Breast epithelium (tissue), 4 donors: ENCODE measurements at places on chromosomes 7 and 10. TPM values are rescaled to one million over a fixed set of nuclear protein-coding genes. Genes with fewer than 3 reads are reported as not detected.

DNA sequence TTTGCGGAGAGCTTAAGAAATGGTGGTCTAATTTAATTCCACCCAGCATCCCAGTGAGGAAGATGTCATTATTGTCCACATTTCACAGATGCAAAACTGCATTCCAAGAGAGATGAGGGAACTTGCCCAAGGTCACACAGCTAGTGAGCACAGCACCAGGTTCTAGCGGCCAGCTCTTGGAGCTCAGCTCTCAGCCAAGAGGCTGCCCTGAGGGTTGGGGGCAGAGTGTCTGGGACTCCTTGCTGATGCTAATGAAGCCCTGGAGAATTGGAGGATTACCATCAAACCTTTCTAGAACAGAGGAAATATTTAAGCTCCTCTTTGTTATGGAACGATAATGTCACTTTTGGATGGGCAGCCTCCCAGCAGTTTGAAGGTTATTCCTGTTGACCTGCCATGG, 48.0 kb downstream of the PLPP4 start:
- DNase-seq: no peak
- H3K4me1 ChIP-seq: no peaks in the 10 kb centered on the region
- H3K27ac ChIP-seq: no peak overlapping the region
- H3K4me3 ChIP-seq: no peak overlapping the region

The FAM131B gene
- total RNA-seq: 2.3 TPM

DNA sequence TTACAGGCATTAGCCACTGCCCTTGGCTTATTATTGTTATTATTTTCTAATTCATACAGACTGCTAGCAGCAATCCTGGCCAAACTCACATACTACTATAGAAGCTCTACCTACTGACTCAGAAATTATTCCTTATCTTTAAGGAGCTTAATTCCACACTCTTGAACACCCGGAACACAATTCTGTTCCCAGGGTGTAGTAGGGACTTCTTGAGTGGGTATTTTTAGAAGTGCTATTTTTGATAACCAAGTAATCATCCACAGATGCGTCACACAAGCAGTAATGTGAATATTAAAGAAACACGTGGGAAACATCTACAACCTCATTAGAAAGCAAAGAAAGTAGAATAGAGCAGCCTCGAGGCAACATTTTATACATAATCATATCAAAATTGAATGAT, 149.2 kb downstream of the PTEN start:
- no peak overlapping the region for H3K27ac ChIP-seq
- no peaks in the 10 kb centered on the region for H3K4me1 ChIP-seq
- H3K27me3 ChIP-seq: no peaks in the 10 kb centered on the region
- DNase-seq: no peak

The PYROXD2 gene
- total RNA-seq: 13.2 TPM
